NCI-H69 (cell line): ENCODE measurements at places on chromosomes 5 and 9.

DNA sequence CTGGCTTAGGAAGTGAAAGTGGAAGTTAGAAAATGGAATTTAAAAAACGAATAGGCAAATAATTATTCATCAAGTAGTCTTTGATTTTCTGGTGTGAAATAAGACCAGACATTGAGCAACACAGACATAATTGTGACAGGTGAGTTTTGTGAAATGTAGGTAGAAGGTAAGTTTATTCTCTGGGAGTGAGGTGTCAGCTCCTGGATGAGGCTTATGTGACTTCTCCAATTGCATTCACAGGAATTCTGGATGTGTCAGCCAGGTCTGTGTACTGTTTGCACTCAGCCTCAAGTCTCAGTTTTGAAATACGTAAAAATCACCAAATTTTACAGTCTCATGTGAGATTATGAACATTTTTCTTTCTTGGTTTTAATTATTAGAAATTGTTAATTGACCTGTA lies 537.6 kb downstream of the CETN3 start:
- no peak for DNase-seq

DNA sequence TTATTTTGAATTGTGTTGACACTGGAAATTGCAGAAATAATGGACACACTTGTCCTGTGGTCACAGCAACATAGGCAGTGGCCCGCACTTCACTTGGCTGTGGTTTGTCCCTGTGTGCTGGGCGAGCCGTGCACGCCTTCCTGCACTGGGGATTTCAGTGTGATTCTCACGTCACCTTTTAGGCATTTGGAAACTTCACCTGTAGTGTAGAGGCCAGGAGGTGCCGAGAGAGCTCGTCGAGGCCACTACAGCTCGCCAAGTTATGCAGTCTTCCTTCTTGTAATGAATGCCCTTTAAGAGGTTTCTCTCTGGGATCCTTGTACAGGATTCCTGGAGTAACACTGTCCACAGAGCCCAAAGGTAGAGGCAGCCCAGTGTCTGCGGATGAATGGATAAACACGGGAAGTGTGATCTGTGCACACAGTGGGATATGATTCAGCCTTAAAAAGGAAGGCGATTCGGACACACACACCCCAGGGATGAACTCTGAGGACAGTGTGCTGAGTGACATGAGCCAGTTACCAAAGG lies 14.7 kb downstream of the TRAF2 start:
- DNase-seq: no peak

DNA sequence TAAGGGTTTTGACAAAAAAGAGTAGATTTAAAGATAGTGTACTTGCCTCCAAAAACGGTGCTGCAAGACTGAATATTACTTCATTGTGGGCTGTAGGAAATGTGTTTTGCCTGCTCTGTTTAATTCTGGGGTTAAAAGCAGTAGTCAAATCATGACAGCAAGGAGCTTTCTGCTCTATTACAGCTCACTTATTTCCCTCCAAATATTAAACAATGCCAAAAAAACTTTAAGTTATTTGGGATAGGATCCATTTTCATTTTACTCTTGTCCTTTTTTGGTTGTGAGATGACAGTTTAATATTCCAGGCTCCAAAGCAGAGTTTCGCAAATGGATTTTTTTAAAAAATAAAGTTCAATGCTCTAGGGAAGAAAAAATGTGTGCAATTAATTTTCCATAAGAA lies 340.4 kb upstream of the RGMB start:
- no peak for DNase-seq

- peak; percentile 46 for DNase-seq
Measured at GRCh38 chr9:131402073-131402472, 8.2 kb downstream of the PRRC2B start.

DNA sequence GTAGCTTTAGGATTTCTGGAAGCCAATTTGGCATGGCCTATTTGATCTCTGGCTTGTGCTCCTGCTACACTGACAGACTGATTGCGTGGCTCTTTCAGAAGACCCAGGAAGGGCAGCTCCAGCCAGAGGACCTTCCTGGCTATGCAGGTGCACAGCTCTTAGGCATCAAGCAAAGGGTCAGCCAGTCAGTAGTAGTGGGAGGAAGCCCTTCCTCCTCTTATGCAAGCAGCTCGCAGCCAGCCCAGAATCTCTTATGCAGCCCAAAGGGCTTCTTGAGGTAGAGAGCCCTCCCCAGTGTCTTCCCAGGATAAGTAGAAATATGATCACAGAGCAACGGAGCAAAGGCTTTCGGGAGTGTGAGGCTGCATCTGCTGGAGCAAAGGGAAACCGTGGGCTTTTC lies 43.2 kb downstream of the SLC36A1 start:
- no peak for DNase-seq

DNA sequence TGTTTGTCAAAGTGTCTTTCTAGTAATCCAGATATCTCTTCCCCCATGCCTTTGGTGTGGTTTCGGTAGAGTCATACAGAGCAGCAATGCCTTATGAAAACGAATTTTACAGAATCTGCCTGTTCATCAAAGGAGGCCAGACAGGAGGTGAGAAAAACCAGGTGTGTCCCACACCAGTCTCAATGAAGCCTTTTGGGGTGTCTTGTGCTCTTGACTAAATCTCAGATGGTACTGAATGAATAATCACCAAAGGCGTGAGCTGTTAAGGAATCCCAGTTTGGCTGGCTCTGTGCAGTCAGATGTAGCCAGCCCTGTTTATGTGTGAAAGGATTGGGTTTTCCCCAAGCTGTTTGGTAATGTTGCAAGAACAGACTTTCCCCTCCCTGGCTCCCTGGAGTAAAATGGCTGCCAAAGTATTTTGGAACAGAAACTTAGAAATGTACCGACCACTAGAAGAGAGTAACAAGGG lies 70.8 kb upstream of the CDKN2B start:
- no peak for DNase-seq

- peak; percentile 61 for DNase-seq
Measured at GRCh38 chr9:131237931-131238401, 38.3 kb downstream of the FAM78A start.

GRCh38 chr9:22425551-22425950 lies 21.1 kb upstream of the DMRTA1 start:
- no peak for DNase-seq

DNA sequence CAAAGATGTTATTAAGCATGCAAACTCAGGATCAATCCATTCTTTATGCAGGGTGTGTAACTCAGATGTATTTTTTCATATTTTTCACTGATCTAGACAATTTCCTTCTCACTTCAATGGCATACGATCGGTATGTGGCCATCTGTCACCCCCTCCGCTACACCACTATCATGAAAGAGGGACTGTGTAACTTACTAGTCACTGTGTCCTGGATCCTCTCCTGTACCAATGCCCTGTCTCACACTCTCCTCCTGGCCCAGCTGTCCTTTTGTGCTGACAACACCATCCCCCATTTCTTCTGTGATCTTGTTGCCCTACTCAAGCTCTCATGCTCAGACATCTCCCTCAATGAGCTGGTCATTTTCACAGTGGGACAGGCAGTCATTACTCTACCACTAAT lies 435 bp downstream of the OR1J4 start:
- DNase-seq: no peak

DNA sequence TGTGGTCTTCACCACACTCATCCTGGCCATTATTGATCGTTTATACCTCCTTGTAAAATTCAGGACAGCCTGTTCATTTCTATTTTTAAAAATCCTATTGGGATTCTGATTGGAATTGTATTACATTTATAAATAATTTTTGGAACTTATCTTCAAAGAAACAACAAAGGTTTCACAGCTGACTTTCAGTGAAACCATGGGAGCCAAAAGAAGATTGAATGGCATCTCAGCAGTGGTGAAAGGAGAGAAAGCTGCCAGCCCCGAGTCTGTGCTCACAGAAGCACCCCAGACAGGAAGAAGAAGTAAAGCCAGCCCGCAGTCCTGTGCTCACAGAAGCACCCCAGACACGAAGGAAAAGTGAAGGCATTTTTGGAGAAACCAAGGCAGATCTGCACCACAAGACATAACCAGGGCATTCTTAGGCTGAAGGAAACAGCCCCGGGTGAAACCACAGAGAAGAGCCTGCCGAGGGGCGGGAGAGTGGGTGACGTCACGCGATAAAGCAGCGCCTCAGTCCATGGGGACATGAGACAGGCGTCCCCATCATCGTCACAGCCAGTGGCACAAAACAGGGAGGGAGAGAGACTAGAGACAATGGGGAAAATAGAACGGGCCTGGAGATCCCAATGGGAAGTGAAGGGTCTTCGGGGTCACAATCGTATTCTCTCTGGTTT lies 42.5 kb upstream of the SLC9A3 start:
- no peak for DNase-seq

- no peak for DNase-seq
Measured at GRCh38 chr5:56749842-56750241, 65.5 kb upstream of the MAP3K1 start.

GRCh38 chr5:178454821-178455479 lies 135.2 kb downstream of the COL23A1 start:
- no peak for DNase-seq

DNA sequence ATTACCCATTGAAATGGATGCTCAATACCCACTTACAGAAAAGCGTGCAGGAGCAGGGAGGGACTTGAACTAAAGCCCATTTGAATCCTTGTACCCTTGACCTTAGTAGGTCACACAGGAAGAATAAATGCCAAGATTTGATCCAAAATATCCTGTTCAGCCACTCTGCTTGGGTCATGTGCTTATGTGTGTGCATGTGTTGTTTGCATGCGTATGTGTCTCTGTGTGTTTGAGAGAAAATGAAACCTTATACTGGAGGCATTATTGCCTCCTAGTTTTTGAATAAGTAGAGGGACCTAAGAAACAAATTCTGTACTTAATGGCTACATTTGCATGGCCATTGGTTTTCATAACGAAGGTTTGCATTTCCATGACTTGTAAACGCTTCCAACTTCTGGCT lies 63.4 kb upstream of the TRIM32 start:
- no peak for DNase-seq

DNA sequence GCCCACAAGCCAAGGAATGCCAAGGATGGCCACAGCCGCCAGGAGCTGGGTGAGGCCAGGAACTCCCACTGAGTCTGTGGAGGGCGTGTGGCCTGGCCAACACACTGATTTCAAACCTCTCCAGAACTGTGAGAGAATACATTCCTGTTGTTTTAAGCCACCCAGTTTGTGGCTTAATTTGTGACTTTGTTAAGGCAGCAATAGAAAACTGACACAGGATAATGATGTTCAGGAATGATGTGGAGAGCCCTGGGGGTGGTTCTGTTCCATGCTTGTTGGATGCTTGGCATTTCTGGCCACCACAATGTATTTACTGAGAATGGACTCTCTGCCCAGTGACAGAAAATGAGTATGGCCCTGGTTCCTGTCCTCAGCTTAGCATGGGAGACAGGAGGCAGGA lies 82.8 kb downstream of the DAP start:
- DNase-seq: no peak

DNA sequence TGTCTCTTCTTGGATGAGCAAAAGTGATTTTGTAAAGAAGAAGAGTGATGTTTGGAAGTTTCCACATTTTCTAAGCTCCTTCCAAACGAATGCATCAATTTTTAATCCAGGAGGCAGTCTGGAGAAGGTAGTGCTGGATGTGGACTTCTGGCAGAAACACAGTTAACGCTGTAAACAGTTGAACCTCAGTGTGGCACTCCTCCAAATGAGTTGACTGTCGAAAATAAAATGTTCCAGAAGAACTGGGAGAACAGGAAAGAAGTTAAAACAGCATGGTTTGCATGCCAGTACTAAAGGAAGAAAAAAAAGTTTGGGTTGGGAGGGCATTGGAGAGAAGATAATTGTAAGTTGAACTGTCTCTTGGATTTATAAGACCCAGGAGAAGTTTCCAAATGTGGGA lies 6.5 kb downstream of the ZNF462 start:
- DNase-seq: no peak

DNA sequence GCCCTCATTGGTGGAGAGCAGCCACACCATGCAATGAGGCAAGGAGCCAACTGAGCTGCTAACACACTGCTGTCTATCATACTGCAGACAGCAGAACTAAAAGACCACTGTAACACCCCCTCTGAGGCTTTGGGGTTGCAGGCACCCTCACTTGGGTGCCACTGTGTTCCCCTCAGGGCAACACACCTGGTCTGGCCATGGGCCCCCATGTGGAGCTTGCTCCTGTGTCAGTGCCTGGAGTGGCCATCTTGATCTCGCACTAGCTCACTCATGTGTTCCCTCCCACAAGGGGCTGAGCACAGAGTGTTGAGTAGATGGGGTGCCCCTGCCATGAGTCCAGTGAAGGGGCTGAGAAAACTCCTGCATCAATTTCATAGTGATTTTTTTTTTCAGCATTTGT lies 532.4 kb upstream of the FTMT start:
- DNase-seq: no peak

DNA sequence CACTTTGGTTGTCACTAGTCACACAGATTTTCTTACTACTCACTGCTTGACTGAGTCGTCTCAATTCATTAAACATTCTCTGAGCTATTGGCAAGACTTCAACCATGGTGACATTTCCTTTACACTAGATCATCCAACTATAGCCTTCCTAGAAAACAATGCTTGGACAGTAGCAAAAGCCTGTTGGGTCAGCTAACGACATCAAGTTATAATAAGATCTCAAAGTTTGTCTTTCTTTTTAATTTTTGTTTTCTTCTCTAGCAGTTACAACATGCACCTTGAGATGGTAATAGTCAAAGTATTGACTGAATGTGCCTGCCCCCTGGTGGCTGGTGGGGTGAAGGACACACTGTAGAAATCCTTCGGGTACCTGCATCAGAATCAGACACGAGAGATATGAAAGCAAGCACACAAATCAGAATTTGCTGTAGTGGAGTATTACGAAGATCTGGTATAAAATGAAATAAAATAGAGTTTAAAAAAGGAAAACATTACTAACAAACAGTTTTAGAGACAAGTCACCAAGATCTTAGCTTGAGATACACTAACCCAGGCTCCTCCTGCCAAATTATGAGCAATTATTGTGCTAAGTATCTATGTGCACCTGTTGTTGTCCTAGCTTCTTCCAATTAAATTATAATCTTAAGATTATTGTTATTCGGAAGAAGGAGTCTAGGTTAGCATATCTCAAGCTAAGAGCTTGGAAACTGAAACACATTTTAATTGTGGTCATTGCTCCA lies 81.2 kb downstream of the ARL15 start:
- DNase-seq: peak; percentile 67

DNA sequence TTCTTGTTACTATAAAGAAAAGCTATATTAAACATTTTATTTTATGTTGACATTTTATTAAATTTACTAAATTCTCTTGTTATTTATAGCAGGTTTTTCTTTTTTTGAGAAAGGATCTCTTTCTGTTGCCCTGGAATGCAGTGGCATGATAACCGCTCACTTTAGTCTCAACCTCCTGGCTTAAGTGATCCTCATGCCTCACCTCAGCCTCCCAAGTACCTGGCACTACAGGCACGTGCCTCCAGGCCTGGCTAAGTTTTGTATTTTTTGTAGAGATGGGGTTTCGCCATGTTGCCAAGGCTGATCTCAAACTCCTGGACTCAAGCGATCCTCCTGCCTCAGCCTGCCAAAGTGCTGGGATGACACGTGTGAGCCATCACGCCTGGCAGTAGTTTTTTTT lies 280.2 kb upstream of the C9orf72 start:
- no peak for DNase-seq

DNA sequence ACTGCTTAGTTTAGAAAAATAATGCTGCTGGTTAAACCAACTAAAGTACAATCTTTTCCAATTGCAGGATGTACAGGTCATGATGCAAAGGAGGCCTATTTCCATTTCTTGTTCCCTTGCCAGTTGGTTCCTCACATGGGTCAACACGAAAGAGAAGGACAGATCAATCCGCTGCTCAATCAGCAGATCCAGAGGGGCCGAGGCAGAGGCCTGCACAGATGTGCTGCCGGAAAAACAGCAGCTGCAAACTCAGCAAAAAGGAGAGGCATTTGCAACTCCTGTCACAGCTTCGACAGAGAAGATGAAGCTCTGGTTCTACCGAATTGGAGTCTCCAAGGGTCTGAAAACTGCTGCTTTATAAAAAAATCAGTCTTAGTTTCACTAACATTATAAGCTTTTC lies 69.8 kb downstream of the NIPSNAP3B start:
- DNase-seq: no peak

- DNase-seq: no peak
Measured at GRCh38 chr5:57724836-57725235, 242.2 kb upstream of the ACTBL2 start.
